ENCODE measurements at places on chromosomes 12 and 14.

DNA sequence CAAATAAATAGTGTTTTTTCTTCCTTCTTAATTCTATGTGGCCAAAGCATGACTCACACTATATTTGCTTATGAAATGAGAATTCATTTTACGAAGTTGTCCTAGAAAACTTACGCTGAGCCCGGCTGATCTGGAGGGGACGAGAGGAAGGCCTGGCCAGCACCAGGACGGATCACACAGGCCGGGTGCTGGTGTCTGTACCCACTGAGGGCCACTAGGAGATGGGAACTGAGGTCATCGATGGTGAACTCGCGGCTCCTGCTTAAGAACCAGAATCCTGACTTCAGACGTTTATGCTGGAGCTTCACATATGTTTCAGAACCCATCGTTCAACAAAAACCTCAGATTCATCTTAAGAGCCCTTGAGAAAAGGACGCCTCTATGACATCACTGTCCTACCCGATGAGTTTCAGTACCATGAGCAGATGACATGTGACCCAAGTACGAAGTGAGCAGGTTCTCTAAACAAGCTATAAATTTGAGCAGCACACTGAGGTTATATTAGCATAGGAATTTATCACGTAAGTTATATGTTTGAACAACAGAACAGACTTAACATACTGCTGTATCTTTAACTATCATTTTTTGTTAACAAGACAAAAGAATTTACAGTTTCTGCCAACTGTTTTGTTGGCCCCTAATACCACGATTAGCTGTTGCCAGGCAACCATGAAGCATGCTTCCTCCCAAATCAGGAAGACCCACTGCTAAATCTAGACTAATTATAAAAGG, 111.9 kb downstream of the FOXN3 start:
- peak; percentile 18 for DNase-seq

DNA sequence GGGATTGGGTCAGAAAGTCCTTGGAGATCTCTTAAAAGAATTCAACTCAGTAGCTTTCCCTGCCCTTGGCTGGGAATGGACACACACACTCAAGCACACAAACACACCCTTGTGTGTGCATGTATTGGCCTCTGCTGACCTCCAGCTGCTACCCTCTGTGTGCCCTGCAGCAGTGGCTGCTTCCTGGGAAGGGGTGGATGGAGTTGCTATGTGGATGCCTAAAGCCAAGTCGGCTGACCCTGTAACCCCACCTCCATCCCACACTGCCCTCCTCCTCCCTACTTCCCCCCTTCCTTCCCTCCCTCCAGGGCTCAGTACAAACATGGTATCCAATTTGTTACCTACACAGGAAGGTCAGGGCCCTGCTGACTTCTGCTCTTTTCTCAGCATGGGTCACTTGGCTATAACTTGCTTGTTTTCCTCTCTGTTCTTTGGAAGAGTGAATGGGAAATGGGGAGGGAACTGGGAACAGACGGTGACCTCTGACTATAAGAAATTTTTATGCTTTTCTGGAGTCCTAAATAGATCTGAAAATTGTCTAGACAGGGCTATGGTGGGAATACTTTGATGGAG, 351.6 kb upstream of the TBX3 start:
- DNase-seq = no peak

GRCh38 chr12:58090685-58091084, 149.3 kb downstream of the ATP23 start:
- DNase-seq = no peak

GRCh38 chr14:37746140-37746832, 150.9 kb downstream of the TTC6 start:
- DNase-seq = no peak

DNA sequence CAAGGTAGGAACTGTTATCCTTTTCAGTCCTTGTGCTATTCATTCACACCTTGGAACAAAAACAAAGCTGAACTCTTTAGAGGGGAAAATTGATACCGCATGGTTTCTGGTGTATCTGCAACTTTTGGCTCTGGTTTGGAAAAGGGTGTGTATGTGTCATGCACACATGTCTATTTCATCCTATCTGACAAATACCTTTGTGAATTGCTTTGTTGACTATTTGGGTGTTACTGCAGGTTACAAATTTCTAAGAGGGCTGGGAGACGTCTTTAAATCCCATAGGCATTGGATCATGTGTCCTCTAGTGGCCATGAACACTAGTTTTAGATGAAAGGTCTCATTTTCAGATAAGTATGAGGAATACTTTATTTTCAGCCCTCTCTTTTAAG, 59.9 kb upstream of the IFNG-AS1 start:
- DNase-seq = no peak

- DNase-seq = no peak
Measured at GRCh38 chr12:6182279-6182898, 17.8 kb upstream of the CD9 start.

- DNase-seq = peak; percentile 17
Measured at GRCh38 chr12:121918679-121919038, 267 bp downstream of the CFAP251 start.

GRCh38 chr12:121796855-121797751, 3.6 kb upstream of the RHOF start:
- DNase-seq = no peak

- no peak for DNase-seq
Measured at GRCh38 chr14:105005329-105005928, 15.5 kb downstream of the CDCA4 start.

GRCh38 chr14:69315301-69315700, 55.3 kb downstream of the GALNT16 start:
- no peak for DNase-seq

DNA sequence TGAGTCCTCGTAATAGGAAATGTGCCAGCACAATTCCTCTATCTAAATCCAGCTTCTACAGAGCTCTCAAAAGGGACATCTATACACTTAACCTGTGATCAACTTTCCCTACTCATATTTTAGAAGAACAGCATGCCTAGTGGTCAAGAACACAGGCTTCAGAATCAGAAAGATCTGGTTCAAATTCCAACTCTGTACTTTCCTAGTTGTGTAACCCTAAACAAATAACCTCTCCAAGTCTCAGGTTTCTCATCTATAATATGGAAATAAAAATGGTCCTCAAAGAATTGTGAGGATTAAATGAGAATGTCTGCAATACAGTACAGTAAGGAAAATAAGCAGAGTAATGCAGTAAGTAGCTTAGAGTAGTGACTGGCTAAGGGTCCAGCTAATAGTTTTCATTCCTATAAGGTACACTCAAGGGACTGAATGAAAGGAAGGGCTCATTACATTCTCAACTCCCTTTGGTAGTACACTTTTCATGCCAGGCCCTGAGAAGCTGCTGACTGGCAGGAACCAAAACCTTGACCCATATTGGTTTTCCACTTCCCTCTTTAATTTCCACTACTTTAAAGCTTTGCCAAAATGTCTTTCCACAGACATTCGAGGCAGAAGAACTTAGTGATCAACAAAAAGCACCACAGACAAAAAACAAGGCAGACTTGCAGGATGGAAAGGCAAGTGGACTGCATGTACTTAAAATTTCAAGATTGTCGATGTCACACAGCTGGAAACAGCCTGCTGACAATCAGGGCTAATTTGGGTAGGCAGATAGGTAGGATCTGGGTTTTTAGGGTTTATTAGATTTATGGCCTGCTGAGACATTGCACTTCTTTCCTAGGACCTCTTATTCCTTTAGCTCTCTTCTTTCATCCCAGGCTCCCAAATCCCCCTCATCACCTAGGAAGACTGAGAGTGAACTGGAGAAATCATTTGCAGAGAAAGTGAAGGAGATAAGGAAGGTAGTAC, 4.3 kb downstream of the CCDC196 start:
- DNase-seq = no peak

GRCh38 chr12:76685246-76685678, 78.7 kb upstream of the ZDHHC17 start:
- DNase-seq = no peak

Measured in activated CD4-positive, alpha-beta T cell treated with anti-CD3 and anti-CD28 coated beads for 48 hours (primary cell).